Kidney epithelial cell (primary cell): ENCODE measurements at places on chromosomes 4 and X.

DNA sequence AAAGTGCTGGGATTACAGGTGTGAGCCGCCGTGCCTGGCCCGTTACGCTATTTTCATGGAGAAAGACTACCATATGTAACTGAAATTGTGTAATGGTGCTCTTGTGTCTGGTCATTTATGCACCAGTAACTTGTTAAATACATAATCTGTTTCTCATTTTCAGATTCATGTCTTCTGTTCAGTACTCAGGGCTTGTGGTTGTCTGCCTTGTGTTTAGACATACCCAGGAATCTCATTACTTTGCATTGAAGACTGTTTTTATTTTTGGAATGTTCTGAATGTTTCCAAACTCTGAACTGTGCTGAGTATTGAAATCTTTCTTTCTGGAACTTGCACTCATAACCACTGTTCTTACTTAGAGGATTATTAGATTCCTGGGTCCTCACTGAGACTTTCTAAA, 52.8 kb downstream of the PDLIM5 start:
- DNase-seq, result no peak

- DNase-seq, result no peak
Measured at GRCh38 chr4:167109859-167110258, 124.4 kb downstream of the SPOCK3 start.

DNA sequence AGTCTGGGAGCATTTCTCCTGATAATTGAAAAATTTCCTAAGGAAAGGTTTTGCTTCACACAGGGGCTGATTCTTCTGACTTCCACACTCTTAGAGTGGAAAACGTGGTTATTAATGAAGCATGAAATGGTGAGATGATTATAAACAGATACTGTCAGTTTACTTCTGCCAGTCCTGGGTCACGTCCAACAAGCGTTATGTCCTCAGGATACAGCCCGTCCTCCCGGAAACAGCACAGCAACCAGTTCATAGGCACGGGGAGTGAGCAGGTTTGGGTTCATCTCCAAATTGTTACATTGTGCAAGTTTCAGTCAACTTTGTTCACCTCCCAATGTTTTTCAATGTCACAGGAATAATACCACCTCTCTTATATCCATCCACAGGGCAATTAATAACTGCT, 98.8 kb downstream of the NPNT start:
- no peak for DNase-seq

DNA sequence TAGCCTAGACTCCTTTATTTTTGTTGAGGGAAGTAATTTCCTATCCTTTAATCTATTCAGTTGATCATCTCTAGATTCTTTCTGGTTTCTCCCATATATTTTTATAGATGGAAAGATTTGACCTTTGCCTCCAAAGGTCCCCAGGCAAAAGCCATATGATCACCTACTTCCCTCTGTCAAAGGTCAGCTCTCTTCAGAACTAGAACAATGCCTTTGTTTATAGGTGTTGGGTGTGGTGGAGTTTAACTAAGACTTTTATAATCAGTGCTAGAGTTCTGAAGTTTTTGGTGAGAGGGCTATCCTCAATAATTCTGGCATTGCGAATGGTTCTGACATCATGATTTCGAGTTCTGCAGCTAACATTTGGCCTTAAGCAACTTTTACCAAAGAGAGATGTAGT, 19.0 kb upstream of the DCAF8L2 start:
- DNase-seq, result no peak

- DNase-seq, result no peak
Measured at GRCh38 chr4:113881256-113881655, 98.2 kb downstream of the ARSJ start.

- DNase-seq, result no peak
Measured at GRCh38 chr4:159352609-159353008, 249.7 kb downstream of the RAPGEF2 start.

GRCh38 chrX:152942077-152942442, 44.2 kb downstream of the ZNF185 start:
- no peak for DNase-seq

GRCh38 chr4:44368413-44369167, 80.0 kb downstream of the KCTD8 start:
- DNase-seq, result no peak

DNA sequence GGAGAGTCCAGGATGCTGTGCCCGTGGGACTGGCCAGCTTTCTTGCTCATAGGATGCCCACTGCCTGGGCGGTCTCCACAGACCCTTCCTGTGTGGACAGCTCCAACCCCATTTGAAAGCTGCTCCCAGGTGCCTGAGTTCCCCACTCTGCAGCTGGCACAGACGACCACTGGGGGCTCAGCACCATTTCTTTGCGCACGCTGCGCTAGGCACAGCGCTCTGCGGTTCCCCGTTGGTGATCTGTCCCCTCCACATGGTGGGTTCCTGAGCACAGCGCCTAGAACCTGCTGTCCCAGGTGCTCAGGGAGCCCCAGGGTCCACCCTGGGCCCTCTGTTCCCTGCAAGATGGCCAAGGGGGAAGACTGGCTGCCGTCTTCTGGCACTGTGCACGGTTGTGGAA, 45.4 kb upstream of the AFAP1 start:
- no peak for DNase-seq

DNA sequence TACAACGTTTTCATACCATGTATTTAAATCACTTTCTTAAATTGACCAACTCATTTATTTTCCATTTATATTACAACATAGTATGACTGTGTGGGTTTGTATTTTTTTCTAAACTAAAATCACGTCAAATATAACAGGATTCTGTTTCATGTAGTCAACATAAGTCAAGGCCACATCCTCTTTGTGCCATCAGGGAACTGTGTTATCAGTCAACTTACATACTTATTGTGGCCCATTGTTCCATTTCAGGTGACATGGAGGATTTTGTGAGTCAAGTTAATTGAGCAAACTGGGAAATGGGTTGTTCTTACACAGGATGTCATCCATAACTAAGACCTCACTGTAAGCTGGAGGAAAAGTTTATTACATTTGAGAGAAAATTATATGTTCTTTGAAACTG, 35.9 kb downstream of the STK26 start:
- no peak for DNase-seq

GRCh38 chr4:151202381-151202780, 74.6 kb upstream of the PRSS48 start:
- DNase-seq, result no peak

DNA sequence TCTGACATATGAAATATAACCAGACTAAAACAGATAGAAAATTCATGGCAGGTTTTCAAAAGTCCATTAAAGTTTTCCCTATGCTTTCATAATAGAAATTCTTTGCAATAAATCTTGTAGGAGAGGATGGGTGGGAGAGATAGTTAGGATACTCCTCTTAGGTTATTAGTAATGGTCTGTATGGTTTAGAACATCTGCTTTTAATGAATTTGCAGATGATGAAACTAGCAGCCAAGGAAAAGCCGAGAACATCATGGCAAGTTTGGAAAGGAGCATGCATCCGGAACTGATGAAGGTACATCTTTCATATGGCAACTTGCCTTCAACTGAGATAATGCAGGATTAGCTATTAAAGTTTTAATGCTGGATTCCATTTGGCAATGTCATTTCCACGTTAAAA, 70.7 kb downstream of the DOCK11 start:
- DNase-seq, result no peak

- DNase-seq, result no peak
Measured at GRCh38 chr4:185071236-185071811, 53.0 kb downstream of the HELT start.

DNA sequence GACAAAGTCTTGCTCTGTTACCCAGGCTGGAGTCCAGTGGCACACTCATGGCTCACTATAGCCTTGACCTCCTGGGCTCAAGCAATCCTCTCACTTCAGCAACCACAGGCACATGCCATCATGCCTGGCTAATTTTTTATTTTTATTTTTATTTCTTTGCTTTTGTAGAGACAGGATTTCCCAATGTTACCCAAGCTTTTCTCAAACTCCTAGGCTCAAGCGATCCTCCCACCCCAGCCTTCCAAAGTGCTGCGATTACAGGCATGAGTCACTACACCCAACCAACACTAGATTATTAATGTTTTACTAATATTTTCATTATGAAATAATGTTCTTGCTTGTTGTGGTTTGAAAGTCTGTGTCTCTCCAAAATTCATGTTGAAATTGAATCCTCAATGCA, 5.2 kb upstream of the ACTRT1 start:
- no peak for DNase-seq

GRCh38 chr4:23373261-23373660, 516.6 kb downstream of the PPARGC1A start:
- DNase-seq, result peak; percentile 77

- peak; percentile 32 for DNase-seq
Measured at GRCh38 chr4:110631584-110632505, 9.0 kb upstream of the PITX2 start.

DNA sequence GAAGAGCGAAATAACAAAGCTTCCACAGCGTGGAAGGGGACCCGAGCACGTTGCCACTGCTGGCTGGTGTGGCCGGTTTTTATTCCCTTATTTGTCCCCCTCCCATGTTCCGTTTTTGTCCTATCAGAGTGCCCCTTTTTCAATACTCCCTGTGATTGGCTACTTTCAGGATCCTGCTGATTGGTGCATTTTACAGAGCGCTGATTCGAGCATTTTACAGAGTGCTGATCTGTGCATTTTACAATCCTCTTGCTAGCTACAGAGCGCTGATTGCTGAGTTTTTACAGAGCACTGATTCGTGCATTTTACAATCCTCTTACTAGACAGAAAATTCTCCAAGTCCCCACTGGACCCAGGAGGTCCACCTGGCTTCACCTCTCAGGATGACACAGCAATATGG, 250.9 kb upstream of the EPHA5 start:
- DNase-seq, result no peak

DNA sequence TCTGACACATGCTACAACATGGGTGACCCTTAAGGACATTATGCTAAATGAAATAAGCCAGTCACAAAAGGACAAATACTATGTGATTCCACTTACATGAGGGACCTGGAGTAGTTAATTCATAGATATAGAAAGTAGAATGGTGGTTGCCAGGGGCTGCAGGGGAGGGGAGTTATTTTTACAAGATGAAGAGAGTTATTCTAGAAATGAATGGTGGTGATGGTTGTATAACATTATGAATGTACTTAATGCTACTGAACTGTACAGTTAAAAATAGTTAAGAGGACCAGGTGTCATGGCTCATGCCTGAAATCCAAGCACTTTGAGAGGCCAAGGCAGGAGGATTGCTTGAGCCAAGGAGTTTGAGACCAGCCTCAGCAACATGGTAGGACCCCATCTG, 59.5 kb upstream of the MSANTD1 start:
- no peak for DNase-seq

GRCh38 chrX:108123591-108124366, 32.2 kb downstream of the ATG4A start:
- DNase-seq, result no peak

GRCh38 chrX:97102938-97103337, 219.2 kb downstream of the RPA4 start:
- DNase-seq, result no peak

DNA sequence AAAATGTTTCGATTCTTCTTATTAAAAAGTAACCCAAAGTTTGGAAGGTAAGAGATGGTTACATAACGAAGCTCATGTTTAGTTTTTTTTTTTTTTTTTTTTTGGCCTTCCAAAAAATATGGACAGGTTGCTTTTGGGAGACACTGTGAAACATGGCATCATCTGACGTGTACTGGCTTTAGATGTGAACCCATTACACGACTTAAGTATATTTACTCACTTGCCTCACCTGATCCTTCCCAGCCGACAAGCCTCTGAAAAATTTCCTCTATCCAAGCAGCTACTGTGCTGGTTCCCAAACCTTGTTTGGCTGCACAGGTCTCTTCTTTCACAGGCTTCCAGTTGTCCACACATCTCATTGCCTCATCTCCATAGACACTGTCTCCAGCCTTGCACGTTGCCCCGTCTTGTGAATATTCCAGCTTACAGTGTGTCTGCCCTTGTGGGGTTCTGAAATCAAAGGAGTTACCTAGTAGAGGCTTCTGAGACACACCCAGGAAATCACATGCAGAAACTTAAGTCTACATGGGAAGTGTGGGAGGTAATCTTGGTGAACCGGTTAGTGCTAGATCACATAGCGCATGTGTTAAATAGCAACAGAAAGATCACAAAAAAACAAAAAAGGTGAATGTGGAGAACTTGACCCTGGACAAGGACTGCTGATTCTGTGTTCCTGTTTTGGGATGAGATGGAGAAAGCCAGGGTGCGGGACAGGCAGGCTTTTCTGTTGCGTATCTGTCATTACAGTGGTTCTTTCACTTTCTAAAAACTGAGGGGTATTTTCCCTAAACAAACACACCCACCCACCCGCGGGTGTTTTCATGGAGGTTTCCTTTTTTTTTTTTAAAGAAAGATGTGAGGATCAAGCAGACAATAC, 328.6 kb downstream of the ARHGAP10 start:
- no peak for DNase-seq
